Stimulated activated CD4-positive, alpha-beta T cell treated with anti-CD3 and anti-CD28 coated beads, Interleukin-1b, Interleukin-23, amount 100 ng/mL, for 1 hour (primary cell): ENCODE measurements at places on chromosomes 2 and 18.

DNA sequence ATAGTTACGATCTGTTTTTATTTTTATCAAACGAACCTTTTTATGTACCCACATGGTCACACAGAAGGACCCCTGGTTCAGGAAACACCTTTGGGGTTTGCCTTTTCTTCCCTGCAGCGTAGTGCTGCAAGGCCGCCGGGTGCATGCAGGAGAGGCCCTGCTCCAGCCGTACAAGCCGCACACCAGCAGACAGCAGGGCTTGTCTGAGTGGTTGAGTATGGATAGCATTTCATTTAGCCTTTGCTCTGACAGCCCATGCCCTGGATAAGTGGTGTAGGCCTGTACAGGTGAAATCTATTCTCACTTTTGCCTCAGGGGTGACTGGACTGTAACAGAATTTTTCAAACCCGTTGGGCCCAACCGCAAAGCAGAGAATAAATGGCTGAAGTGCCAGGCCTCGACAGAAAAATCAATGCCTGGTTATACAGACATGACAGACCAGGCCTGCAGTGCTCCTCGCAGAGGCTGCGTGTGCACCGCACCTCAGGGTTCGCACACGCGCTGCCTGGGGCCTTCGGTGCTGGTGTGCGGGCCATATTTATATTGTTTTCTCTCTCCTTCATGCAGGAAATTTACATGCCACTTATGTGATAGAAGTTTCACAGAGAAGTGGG is 279.1 kb downstream of the ZNF407 start:
- no peak for DNase-seq

DNA sequence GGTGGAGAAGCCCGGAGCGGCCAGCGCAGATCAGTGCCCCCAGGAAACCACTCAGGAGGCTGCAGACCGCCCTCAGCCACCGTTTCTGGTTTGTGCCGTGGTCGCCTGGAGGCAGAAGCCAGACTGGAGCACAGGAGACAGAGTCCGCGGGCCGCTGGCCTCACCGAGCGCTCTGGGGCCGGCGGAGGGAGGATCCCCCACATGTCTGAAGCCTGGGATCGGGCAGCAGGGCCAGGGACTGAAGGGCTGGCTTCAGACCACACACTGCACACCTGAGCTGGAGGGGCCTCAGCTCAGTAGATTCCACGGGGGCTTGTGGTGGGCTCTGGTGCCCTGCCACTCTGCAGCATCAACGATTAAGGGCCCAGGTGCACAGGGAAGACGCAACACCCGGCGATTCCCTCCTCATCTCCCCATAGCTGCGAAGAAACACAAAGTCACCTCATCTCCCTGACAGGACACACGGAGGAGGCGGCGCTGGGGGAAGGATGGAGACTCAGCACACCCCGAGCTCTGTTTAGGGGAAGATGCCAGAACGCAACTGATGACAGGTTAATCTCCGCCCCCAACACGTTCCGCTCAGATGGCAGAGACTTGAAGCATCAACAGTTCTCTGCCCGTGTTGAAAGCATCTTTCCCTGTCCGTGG is 408.1 kb downstream of the GALR1 start:
- DNase-seq: no peak

DNA sequence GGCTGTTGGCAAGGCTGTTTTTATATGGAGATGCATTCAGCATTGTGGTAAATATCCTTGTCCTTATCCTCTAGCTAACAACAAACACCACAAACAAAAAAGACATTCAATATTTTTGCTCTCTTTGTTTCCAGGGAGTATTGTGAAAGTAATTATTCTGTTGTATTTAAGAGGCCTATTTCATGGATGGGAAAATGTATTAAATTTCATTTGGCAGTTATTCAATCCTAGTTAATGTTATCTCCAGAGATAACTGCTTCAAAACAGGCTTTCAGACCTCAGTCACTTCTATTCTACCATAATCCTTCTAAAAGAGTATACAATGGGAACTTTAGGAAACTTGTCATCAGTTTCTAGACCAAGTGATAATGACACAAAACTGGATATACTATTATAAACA is 280.5 kb upstream of the CCDC68 start:
- no peak for DNase-seq

DNA sequence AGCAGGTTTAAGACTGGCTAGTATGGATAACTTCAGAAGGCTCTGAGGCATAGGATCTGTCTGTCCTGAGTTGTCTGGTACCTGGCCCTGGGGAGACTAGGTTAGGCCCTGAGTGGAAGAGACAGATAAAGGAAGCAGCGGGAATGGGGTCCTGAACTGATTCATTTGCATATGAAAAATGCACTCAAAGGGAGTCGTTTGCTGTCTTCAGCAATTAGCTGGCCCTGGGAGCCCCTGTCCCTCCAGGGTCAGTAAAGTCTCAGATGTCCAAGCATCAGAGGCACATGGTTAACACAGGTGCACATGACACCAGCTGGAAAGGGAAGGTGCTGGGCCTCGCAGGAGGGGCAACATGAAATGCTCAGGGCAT is 172.4 kb downstream of the ACOXL start:
- DNase-seq: no peak

DNA sequence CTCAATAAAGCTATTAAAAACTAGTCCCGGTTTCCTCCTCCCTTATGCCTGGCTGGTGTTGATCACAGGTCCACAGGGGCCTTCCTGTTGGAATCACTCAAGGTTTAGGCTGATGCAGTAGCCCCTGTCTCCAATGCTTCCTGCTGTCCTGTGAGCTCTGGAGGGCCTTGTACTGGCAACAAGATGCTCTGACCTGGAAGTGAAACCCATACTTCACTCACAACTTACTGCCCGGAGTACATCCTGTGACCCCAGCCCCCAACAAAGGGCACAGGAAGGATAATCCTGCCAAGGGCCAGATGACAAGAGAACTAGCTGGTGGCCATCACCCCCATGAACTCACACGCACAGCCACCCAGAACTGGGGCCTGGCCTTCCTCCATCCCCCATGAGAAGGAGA is 50.3 kb downstream of the ZBTB7C start:
- no peak for DNase-seq
